ENCODE measurements at places on chromosomes 2 and 18.

- no peaks in the 10 kb centered on the region for H3K4me1 ChIP-seq
- H3K27me3 ChIP-seq = no peaks in the 10 kb centered on the region
- peaks cover 6% of the 10 kb centered on the region for H3K36me3 ChIP-seq
- no peak overlapping the region for H3K27ac ChIP-seq
- no peak for DNase-seq
Observed at GRCh38 chr18:26386002-26386401, 159.8 kb downstream of the TAF4B start.

- H3K27me3 ChIP-seq = peaks cover 75% of the 10 kb centered on the region
- no peak overlapping the region for H3K4me3 ChIP-seq
- H3K36me3 ChIP-seq = no peaks in the 10 kb centered on the region
Observed at GRCh38 chr2:239815671-239816070, 209.5 kb downstream of the NDUFA10 start.

DNA sequence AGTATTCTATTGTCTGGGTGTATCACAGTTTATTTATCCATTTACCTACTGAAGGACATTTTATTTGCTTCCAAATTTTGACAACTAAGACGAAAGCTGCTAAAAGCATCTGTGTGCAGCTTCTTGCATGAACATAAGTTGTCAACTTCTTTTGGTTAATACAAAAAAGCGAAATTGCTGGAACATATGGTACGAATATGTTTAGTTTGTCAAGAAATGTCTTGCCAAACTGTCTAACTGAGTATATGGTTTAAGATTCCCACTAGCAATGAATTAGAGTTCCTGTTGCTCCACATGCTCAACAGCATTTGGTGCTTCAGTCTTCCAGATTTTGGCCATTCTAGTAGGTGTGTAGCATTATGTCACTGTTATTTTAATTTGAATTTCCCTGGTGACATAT is 372.3 kb upstream of the NRXN1 start:
- no peaks in the 10 kb centered on the region for H3K27me3 ChIP-seq
- no peak overlapping the region for H3K4me3 ChIP-seq
- DNase-seq = no peak
- H3K27ac ChIP-seq = no peak overlapping the region
- no peaks in the 10 kb centered on the region for H3K36me3 ChIP-seq

- peaks cover 13% of the 10 kb centered on the region for H3K4me1 ChIP-seq
- no peak overlapping the region for H3K4me3 ChIP-seq
- peaks cover 16% of the 10 kb centered on the region for H3K36me3 ChIP-seq
- no peaks in the 10 kb centered on the region for H3K27me3 ChIP-seq
- H3K27ac ChIP-seq = no peak overlapping the region
Observed at GRCh38 chr2:11281186-11281585, 63.2 kb downstream of the ROCK2 start.

GRCh38 chr2:240628507-240628807 is 3.2 kb downstream of the GPR35 start:
- no peaks in the 10 kb centered on the region for H3K27me3 ChIP-seq
- peaks cover 24% of the 10 kb centered on the region for H3K4me1 ChIP-seq
- peaks cover 28% of the 10 kb centered on the region for H3K36me3 ChIP-seq
- no peak overlapping the region for H3K4me3 ChIP-seq
- no peak for DNase-seq

DNA sequence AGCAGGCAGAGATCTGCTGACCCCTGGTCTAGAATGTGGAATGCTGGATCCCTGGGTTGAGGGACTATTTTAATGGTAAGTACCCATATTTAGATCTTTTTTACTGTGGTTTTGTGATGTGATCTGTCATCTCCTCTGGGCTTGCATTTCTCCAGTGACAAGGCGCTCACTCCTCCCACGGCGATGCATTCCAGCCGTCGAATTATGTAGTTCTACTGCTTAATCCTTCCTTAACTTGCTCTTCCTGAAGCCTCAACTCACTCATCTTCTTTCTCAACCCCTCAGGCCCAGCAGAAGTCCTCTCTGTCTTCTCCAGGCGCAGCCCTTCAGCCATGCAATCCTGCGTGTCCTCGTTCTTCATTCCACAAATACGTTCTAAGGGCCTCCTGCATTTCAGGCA is 51.2 kb downstream of the HPCAL1 start:
- H3K4me1 ChIP-seq = peaks cover 60% of the 10 kb centered on the region
- DNase-seq = no peak
- no peaks in the 10 kb centered on the region for H3K27me3 ChIP-seq

DNA sequence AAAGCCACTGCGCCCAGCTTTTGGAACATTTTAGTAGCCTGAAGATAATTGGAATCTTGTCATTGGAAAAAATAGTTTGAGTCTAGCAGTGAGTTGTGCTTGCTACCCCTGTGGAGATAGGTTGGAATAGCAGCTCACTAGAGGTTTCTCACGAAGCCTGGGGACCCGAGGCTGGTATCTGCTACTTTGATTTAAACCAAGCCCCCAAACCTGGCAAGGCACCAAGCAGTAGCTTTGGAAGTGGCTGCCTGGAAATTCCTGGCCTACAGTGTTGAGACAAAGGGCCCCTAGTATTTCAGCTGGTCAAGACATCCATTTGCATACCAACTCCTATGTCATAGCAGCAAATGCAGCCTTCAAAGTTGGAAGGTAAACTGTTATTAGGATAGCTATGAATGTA is 42.1 kb downstream of the NOP58 start:
- no peaks in the 10 kb centered on the region for H3K4me1 ChIP-seq
- no peak for DNase-seq
- H3K27ac ChIP-seq = no peak overlapping the region
- H3K27me3 ChIP-seq = no peaks in the 10 kb centered on the region
- no peak overlapping the region for H3K4me3 ChIP-seq

DNA sequence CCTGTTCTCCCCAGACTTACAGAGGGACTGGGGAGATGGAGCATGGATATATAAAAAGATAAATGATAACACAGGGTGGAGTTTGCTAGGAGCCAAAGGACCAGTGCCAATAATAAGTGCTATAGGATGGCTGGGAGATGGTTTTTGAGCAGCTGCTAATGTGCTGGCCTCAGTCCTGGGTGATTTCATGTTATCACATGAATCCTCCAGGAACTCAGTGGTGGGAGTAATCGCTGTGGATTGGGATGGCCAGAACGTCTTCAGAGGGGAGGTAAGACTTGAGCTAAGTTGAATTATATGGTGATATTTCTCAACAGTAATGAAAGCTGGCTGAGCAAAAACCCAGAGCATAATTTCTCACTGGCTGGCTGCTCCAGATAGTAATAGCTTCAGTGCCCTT is 441.4 kb downstream of the SLC4A3 start:
- H3K27ac ChIP-seq = no peak overlapping the region
- no peaks in the 10 kb centered on the region for H3K27me3 ChIP-seq
- DNase-seq = no peak
- H3K36me3 ChIP-seq = no peaks in the 10 kb centered on the region
- H3K4me1 ChIP-seq = no peaks in the 10 kb centered on the region

DNA sequence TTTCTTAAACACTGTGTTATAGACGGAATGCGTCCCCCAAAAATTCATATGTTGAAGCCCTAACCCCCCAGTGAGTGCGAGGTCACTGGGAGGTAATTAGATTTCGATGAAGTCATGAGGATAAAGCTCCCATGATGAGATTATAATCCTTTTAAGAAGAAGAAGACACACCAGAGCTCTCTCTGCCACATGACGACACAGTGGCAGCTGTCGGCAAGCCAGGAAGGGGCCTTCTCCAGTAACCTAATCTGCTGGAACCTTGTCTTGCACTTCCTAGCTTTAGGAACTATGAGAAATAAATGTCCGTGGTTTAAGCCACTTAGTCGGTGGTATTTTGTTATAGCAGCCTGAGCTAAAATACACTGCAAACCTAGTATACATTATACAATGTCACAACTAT is 12.3 kb downstream of the TMEM237 start:
- H3K27ac ChIP-seq = no peak overlapping the region
- DNase-seq = no peak
- no peaks in the 10 kb centered on the region for H3K27me3 ChIP-seq
- peaks cover 5% of the 10 kb centered on the region for H3K36me3 ChIP-seq
- H3K4me1 ChIP-seq = no peaks in the 10 kb centered on the region

GRCh38 chr2:175560521-175561169 is 379.1 kb upstream of the ATP5MC3 start:
- no peaks in the 10 kb centered on the region for H3K36me3 ChIP-seq
- H3K4me3 ChIP-seq = no peak overlapping the region
- no peaks in the 10 kb centered on the region for H3K4me1 ChIP-seq
- H3K27ac ChIP-seq = no peak overlapping the region
- no peak for DNase-seq
- peaks cover 22% of the 10 kb centered on the region for H3K27me3 ChIP-seq

- no peak overlapping the region for H3K4me3 ChIP-seq
- H3K4me1 ChIP-seq = peaks cover 2% of the 10 kb centered on the region
- no peak overlapping the region for H3K27ac ChIP-seq
- no peaks in the 10 kb centered on the region for H3K27me3 ChIP-seq
- no peaks in the 10 kb centered on the region for H3K36me3 ChIP-seq
Observed at GRCh38 chr2:217160103-217160743, 300.4 kb upstream of the TNP1 start.

GRCh38 chr18:7987284-7987976 is 420.3 kb downstream of the PTPRM start:
- no peaks in the 10 kb centered on the region for H3K36me3 ChIP-seq
- no peak overlapping the region for H3K4me3 ChIP-seq
- DNase-seq = no peak
- H3K27ac ChIP-seq = no peak overlapping the region

DNA sequence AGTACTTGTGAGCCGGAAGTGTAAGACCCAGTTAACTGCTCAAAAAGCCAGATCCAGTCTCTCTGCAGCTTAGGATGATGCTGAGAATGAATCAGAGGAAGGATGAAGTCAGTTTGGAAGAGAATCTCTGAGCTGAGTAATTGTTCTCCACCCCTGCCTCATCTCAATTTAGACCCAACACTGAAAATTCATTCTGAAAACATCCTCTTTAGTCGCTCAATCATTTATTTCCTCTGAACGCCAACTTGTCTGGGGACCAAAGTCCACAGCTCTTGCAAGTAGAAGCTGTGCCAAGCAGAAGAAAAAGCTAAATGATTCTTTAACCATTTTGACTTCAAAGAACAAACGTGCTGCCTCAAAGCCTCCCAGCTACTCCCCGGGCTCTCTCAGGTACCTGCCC is 177.1 kb upstream of the KLHL29 start:
- no peaks in the 10 kb centered on the region for H3K4me1 ChIP-seq
- no peaks in the 10 kb centered on the region for H3K27me3 ChIP-seq

DNA sequence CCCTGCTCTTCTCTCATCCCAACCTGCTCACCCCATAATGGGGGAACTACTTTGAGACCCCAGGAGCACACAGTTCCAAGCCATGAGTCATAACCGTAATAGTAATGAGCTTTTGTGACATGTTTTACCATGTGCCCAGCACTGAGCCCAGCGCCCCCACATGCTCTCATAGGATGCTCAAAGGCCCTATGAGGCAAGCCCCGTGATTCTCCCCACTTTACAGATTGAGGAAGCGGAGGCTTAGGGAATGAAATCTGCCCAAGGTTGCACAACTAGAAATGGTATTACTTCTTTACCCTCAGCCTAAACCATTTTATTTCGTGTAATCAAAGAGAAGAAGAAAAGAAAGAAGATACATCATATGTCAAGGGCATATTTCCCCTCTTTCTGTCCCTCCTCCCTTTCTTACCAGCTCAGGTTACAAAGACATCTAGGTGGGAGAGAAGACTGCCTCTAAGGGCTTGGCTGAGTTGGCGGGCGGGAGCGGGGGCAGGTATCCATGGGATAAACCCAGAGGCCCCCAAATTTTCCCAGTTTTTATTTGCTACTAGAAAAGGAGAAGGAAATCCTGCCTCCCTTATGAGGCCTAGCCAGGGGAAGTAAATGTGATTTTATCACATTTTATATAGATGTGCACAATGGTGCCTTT is 24.2 kb downstream of the BCL11A start:
- H3K27ac ChIP-seq = no peak overlapping the region
- H3K27me3 ChIP-seq = peaks cover 66% of the 10 kb centered on the region
- H3K4me1 ChIP-seq = no peaks in the 10 kb centered on the region
- H3K4me3 ChIP-seq = no peak overlapping the region

- H3K36me3 ChIP-seq = peaks cover 17% of the 10 kb centered on the region
- peak overlapping the region; percentile 24 for H3K4me3 ChIP-seq
- DNase-seq = no peak
- no peaks in the 10 kb centered on the region for H3K27me3 ChIP-seq
- H3K4me1 ChIP-seq = peaks cover 75% of the 10 kb centered on the region
Observed at GRCh38 chr18:24031916-24032315, 17.4 kb downstream of the TTC39C start.

DNA sequence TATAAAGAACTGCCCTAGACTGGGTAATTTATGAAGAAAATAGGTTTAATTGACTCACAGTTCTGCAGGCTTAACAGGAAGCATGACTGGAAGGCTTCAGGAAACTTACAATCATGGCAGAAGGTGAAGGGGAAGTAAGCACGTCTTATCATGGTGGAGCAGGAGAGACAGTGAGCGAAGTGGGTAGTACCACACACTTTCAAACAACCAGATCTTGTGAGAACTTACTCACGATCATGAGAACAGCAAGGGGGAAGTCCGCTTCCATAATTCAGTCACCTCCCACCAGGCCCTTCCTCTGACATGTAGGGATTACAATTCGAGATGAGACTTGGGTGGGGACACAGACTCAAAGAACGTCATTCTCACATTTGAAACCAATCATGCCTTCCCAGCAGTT is 260.1 kb upstream of the FAM98A start:
- H3K36me3 ChIP-seq = no peaks in the 10 kb centered on the region
- no peaks in the 10 kb centered on the region for H3K4me1 ChIP-seq
- no peak overlapping the region for H3K4me3 ChIP-seq
- no peak overlapping the region for H3K27ac ChIP-seq
- H3K27me3 ChIP-seq = no peaks in the 10 kb centered on the region

DNA sequence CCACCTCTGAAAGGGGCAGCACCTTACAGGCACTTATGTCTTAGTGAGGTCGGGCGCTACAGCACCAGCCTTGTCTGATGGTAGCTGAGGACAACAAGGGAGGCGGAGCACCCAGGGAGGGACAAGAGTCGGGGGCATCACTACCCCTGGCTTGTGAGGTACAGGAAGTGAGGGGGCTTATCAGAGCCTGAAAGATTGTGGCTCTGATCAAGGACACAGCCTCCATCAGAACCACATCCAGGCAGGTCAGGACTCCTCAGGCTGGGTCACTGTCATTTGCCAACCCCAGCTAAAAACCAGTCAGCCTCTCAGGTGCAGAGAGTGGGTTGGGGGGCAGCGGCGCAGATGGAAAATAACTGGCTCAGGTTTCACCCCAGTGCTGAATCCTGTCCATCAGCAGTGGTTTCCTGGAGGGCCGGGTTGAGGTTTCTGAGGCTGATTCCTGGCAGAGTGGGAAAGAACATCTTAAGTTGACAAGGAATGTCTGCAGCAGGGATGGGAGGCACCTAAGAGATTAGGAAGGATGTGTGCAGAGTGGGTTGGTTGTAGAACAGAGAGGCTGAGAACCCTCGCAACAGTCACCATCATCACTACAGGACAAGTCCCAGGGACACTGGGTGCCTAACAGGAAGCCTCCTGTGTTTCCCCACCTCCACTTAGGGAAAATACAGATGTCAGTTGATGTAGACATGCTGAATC is 45.3 kb downstream of the FBLN7 start:
- H3K27me3 ChIP-seq = peaks cover 22% of the 10 kb centered on the region
- DNase-seq = no peak
- H3K27ac ChIP-seq = no peak overlapping the region
- H3K4me3 ChIP-seq = no peak overlapping the region
- H3K36me3 ChIP-seq = peaks cover 13% of the 10 kb centered on the region

- no peaks in the 10 kb centered on the region for H3K4me1 ChIP-seq
- no peak overlapping the region for H3K4me3 ChIP-seq
- DNase-seq = no peak
- no peaks in the 10 kb centered on the region for H3K27me3 ChIP-seq
Observed at GRCh38 chr2:32558492-32558891, 69.4 kb upstream of the TTC27 start.

Measured in effector memory CD8-positive, alpha-beta T cell (primary cell).